ENCODE measurements at places on chromosomes 2 and 18.

GRCh38 chr2:47187069-47187468, 32.0 kb upstream of the STPG4 start:
- DNase-seq: no peak

DNA sequence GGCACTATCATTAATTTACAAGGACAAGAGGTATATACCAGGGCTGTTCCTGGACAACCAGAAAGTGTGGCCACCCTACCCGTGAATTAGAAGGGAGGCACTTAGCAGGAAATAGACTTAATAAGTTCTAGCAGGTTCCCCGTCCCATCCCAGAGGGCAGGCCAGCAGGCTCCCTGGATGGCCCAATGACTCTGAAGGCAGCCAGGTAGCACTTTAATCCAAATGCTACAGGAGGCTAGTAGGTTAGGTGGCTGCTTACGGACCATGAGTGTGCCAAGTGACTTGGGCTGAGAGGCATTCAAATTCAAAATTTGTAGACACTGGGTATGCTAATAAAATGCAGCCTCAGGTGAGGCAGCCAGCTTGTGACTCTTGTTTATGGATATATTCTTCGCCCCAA, 123.9 kb downstream of the UXS1 start:
- no peak for DNase-seq

- no peak for DNase-seq
Observed at GRCh38 chr2:205995260-205995659, 90.7 kb downstream of the INO80D start.

GRCh38 chr2:10864861-10865636, 46.7 kb upstream of the KCNF1 start:
- DNase-seq: peak; percentile 17

GRCh38 chr18:63199743-63200241, 119.8 kb downstream of the BCL2 start:
- DNase-seq: peak; percentile 39

- DNase-seq: no peak
Observed at GRCh38 chr2:142742371-142743214, 134.9 kb upstream of the KYNU start.

DNA sequence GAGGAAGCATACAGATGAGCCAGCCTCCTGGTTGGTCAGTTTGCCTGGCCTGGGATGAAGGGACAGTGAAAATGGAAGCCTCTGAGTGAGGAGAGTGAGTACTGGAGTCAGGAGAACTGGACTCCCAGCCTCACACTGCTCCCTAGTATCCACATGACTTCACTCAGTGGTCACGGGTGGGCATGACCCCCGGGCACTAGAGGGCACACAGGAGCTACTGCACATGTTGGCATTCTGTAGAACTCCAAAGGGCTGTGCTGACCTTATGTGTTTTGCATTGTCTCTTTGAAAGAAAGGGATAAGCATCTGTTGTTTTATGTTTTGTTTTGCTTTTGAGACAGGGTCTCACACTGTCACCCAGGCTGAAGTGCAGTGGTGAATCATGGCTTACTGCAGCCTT, 23.7 kb downstream of the NCAPH start:
- peak; percentile 23 for DNase-seq

GRCh38 chr2:34851804-34852203, 1252.7 kb upstream of the FAM98A start:
- no peak for DNase-seq

DNA sequence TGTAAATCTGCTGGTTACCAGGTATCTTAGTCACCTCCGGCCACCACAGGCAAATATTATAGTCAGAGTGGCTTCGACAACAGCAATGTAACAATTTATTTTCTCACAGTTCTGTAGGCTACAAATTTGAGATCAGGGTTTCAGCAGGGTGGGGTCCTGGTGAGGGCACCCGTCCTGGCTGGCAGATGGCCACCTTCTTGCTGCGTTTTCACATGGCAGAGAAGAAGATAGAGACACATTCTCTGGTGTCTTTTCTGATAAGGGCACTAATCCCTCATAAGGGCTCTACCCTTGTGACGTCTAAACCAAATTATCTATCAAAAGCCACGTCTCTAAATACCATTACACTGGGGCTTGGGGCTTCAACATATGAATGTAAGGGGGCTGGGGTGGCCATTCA, 843.2 kb upstream of the FANCL start:
- no peak for DNase-seq

GRCh38 chr2:213476641-213477040, 192.4 kb downstream of the SPAG16 start:
- DNase-seq: no peak

DNA sequence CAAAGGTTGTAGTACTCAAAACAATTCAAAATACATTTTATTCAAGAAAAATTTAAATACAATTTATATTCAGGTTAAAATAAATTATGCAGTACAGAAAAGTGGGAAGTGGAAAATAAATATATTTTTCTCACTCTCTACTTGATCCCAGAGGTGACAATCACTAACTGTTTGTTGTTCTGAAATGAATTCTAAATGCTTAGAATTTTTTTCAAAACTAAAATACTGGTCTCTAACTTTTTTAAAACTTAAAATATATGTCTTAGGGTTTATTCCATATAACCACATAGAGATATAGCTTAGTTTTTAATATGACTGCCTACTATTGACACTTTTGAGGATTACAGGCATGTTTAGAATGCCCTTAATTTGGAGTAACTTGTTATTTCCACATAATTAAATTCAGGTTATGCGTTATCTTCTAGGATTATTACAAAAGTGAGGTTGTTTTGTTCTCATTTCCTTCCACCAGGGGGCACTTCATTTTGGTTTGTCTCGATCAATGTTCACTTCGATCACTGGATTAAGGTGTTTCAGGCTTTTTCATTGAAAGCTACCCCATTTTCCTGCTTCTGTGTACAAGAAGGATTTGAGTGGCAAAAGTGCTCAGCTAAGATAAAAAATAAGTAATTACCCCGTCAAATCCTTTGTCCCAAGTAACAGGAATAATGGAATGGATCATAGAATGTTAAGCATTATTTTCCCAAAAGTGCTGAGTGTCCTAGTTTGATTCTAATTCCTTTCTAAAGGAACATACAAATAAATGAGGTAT, 27.1 kb upstream of the TFPI start:
- DNase-seq: peak; percentile 6

GRCh38 chr18:10912790-10913545, 236.4 kb downstream of the PIEZO2 start:
- no peak for DNase-seq

Measured in stimulated activated CD4-positive, alpha-beta T cell treated with anti-CD3 and anti-CD28 coated beads, Interleukin-1b, Interleukin-23, amount 100 ng/mL, for 4 hours (primary cell).